Activated naive CD8-positive, alpha-beta T cell treated with anti-CD3 and anti-CD28 coated beads, Interleukin-2, amount 50 U/mL, for 24 hours (primary cell): ENCODE measurements at places on chromosomes 3 and 15.

DNA sequence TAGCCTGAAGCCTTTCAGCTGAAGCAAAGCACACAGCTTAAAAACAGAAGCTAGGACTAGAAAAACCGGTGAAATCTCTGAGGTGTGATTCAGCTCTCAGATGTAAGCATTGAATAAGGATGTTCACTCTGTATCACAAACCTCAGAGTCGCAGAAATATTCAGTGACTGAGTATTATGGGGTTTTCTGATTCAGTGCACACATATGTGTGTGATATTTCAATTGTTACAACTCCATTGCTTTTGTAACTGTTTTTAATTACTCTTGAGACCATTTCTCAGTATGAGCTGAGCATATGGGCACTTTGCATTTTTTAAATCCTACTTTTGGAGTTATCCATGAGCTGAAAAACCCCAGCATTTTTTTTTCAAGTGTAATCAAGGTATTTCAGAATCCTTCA lies 868.8 kb downstream of the NTRK3 start:
- no peaks in the 10 kb centered on the region for H3K36me3 ChIP-seq
- no peak overlapping the region for H3K27ac ChIP-seq
- no peaks in the 10 kb centered on the region for H3K27me3 ChIP-seq
- no peak for DNase-seq
- H3K4me1 ChIP-seq = no peaks in the 10 kb centered on the region
- no peak overlapping the region for H3K4me3 ChIP-seq

DNA sequence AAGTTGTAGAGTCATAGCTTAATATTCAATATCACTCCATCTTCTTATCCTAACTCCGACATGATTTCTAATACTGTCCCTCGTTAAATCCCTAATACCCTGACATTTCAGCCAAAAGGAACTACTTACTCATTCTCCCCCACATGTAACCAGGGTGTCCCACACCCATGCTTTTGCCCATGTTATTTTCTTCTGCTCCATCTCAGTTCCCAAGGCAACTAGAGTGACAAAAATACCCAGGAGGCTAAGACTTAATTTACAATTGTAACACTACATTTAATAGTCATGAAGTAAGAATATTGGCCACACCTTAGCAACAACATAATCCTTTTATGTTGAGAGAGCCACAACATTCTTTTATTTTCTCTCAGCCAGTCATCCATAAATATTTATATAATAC lies 248.5 kb upstream of the TGFBR2 start:
- H3K4me1 ChIP-seq = peaks cover 46% of the 10 kb centered on the region
- H3K27me3 ChIP-seq = peaks cover 2% of the 10 kb centered on the region
- DNase-seq = no peak

DNA sequence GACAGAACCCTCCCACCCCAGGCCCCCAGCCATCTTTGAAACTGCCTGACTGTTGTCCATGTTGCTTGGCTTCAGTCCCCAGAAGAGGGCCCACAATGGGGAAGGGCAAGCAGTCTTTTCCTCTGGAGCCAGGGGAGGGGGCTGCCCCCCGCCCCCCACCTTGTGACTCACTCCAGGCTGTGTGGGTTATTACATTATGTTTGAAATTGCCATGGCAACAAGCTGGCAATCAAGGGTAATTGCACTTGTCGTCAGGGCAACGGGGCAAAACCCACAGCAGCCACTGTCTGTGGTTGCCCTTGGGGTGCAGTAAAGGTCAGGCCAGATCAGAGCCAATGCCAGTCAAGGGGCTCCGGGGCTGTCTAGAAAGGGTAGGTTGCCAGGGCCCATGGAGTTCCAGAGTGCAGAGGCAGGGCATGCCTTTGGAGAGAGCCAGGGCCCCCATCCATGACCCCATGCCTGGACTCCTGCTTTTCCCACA lies 3.1 kb upstream of the CAMKV start:
- peaks cover 10% of the 10 kb centered on the region for H3K4me1 ChIP-seq
- H3K4me3 ChIP-seq = no peak overlapping the region
- H3K27me3 ChIP-seq = peaks cover 26% of the 10 kb centered on the region
- DNase-seq = peak; percentile 51
- H3K36me3 ChIP-seq = no peaks in the 10 kb centered on the region
- H3K27ac ChIP-seq = peak overlapping the region; percentile 65

DNA sequence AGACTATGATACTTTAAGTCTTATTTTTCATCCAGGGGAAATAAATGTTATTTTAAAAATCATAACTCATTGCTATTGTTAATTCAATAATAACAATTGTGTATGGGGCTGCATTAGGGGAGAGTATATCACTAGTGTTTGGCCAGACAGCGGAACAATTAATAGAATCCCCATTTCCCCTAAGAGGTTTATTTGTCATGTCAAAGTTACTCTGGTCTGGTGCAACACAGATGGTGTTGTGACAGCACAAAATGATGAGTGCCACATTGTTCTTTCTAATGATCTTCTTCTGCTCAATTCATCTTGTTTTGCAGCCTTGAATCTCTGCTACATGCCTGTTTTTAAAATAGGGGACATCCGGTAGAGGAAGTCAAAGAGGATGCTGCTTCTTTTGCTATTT lies 351.6 kb downstream of the NSUN3 start:
- no peak overlapping the region for H3K27ac ChIP-seq
- no peak overlapping the region for H3K4me3 ChIP-seq
- no peaks in the 10 kb centered on the region for H3K27me3 ChIP-seq
- H3K4me1 ChIP-seq = no peaks in the 10 kb centered on the region

GRCh38 chr15:45037936-45038335 lies 14.9 kb downstream of the SORD start:
- no peak overlapping the region for H3K4me3 ChIP-seq
- H3K27me3 ChIP-seq = no peaks in the 10 kb centered on the region
- H3K36me3 ChIP-seq = peaks cover 13% of the 10 kb centered on the region
- peaks cover 19% of the 10 kb centered on the region for H3K4me1 ChIP-seq

GRCh38 chr3:149388001-149388440 lies 10.6 kb upstream of the TM4SF1 start:
- no peaks in the 10 kb centered on the region for H3K36me3 ChIP-seq
- H3K27ac ChIP-seq = no peak overlapping the region
- no peaks in the 10 kb centered on the region for H3K4me1 ChIP-seq
- DNase-seq = no peak

GRCh38 chr3:121663171-121663847 lies 2.6 kb upstream of the HCLS1 start:
- H3K4me3 ChIP-seq = no peak overlapping the region
- H3K27ac ChIP-seq = no peak overlapping the region
- H3K36me3 ChIP-seq = peaks cover 42% of the 10 kb centered on the region
- no peaks in the 10 kb centered on the region for H3K27me3 ChIP-seq
- peaks cover 32% of the 10 kb centered on the region for H3K4me1 ChIP-seq
- DNase-seq = no peak

DNA sequence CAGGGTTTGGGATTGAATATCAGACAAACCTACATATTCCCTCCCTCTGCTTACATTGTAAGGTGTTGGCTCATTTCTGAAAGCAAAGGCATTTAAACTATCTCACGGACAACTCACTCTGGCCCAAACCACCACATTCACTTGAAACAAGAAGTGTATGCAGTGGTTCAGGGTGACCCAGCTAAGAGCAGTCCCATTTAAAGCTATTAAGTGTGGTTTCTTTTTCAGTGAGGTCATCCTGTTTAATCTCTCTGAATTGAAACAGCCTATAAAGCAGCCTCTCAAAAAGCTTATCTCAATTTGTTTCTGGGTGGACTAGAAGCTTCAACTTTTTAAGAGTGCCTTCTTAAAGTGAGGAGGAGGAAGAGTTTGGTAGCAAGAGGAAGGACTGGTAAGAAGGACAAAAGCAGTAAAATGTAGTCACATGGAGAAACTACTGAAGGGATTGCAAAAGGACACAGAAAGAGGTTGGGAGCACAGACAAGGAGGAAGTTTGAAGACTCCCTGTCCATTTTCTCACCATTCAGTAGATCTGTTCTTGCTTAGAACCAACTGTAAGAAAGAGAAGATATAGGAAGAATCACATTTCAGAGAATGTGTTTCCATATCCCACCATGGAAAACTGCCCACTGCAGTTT lies 151.6 kb downstream of the TMCO5A start:
- no peaks in the 10 kb centered on the region for H3K36me3 ChIP-seq
- H3K27me3 ChIP-seq = peaks cover 30% of the 10 kb centered on the region
- no peak for DNase-seq
- H3K27ac ChIP-seq = no peak overlapping the region
